ENCODE measurements at places on chromosomes 3 and 15. TPM values are rescaled to one million over a fixed set of nuclear protein-coding genes. Genes with fewer than 3 reads are reported as not detected.

- no peak for DNase-seq
These were observed 65.7 kb downstream of the CMTM8 start for GRCh38 chr3:32303977-32304881.

- no peak for DNase-seq
These were observed 127.6 kb upstream of the SPATA12 start for GRCh38 chr3:56932866-56933265.

GRCh38 chr15:85618956-85619491 lies 175.7 kb downstream of the KLHL25 start:
- peak; percentile 83 for DNase-seq

DNA sequence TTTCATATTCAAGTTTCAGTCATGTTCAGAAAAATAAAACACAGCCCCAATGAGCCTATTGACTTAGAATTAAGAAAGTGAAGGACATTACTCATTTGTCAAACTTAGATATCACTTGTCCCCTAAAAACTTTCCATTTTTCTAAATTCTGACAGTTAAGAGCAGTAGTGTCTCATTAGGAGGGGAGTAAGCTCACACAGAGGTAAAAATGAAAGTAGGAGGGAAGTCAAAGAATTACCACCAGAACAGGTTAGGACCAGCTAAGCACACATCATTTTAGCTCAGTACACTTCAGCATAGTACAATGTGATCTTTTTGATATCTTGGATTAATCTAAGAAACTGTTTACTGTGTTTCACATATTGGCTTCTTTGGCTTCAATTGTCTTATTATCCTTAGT lies 64.3 kb downstream of the OSTN start:
- no peak for DNase-seq

GRCh38 chr3:72329354-72329753 lies 518.9 kb downstream of the SHQ1 start:
- no peak for DNase-seq

- no peak for DNase-seq
These were observed 58.0 kb upstream of the ULK4 start for GRCh38 chr3:42019953-42020260.

DNA sequence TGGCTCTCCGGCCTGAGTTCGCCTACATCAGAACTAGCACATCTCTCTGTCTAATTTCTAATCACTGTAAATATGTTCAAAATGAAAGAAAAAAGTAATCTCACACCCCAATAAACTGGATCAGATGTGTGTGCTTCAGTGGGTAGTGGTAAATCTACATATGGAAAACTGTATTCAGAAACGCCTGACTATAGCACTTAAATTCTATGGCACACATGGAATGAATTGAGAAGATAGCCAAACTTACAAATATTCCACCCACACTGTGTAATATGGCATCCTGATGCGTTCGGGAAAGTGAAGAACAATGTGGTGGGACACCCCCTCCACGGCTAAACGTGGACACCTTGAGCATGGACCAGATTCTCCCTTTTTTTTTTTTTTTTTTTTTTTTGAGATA lies 40.6 kb upstream of the BOC start:
- no peak for DNase-seq

DNA sequence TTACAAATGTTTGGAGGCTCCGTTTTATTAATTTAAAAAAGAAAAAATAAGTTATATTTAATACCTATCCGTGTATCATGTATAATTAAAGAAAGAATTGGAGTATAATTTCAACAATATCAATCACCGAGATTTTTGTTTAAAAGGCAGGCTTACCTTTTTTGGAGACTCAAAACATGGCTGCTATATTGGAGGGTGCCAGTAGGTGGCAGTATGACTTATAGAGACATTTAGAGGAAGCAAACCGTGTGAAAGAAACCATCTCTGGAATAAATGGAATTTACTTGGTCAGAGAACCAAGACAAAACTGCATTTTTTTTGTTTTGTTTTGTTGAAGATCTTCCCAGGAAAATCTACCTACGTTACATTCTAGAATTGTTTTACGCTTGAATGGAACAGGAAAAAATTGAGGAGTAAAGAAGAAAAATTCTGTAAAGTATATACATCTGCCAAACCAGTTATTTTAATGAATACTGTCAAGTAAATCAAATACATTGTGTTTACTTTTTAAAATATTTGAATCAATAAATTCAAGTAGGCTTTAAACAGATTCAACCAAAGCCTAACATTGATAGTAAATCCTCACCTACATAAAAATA lies 802.6 kb upstream of the ALCAM start:
- peak; percentile 53 for DNase-seq

- DNase-seq: no peak
These were observed 85.5 kb upstream of the FGF12 start for GRCh38 chr3:192812743-192813383.

Gene LRRIQ4
- not detected for total RNA-seq

Gene SCAANT1
- not detected for total RNA-seq

Gene SLC12A8
- 6.3 TPM for total RNA-seq

Gene TMED3
- total RNA-seq: 97.7 TPM

Gene GOLGA6B
- total RNA-seq: not detected

Gene PDZRN3
- 0.68 TPM for total RNA-seq
